ENCODE measurements at places on chromosomes 6 and 20.
A peak's percentile ranks its signal among the peaks of the same experiment; 100 is the strongest.

- no peak for DNase-seq
Observed at GRCh38 chr6:156807028-156807427, 29.9 kb downstream of the ARID1B start.

DNA sequence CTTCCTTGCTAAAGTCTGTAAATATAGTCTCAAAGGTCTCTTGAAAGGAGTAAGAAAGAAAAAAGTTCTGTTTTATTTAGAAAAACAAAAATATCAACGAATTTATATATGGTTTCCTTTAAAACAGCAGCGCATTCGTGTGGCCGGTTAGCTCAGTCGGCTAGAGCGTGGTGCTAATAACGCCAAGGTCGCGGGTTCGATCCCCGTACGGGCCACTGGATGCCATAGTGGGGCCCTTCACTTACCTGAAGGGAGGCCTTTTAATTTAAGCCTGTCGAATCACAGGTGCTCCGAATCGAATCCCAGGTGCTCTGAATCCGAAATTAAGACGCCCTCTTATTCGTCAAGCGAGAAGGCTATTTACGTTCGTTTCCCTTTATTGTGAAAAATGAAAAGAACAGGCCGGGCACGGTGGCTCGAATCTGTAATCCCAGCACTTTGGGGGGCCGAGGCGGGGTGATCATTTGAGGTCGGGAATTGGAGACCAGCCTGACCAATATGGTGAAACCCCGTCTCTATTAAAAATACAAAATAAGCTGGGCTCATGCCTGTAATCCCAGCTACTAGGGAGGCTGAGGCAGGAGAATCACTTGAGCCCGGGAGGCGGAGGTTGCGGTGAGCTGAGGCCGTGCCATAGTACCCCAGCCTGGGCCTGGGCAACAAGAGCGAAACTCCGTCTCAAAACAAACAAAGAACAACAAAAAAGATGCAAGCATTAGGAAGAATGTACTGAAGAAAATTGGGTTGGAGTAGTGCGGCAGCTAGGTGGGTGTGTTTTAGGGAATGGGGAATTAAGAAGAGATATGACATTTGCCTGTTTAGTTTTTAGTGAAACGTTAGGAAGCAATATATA is 195.8 kb upstream of the ZNF184 start:
- peak; percentile 42 for DNase-seq

- no peak for DNase-seq
Observed at GRCh38 chr6:138310821-138311220, 66.9 kb upstream of the SMIM28 start.

GRCh38 chr20:22303523-22303922 is 280.8 kb downstream of the FOXA2 start:
- no peak for DNase-seq

GRCh38 chr6:47319382-47319781 is 9.7 kb upstream of the TNFRSF21 start:
- no peak for DNase-seq

GRCh38 chr6:70180183-70180900 is 122.5 kb downstream of the COL9A1 start:
- DNase-seq: no peak

- DNase-seq: no peak
Observed at GRCh38 chr20:32010101-32010500, at the start of gene CCM2L. Gene CCM2L (plus strand): TSS chr20:32010438. CDS start chr20:32010455, 17 bp downstream.

Measured in stimulated activated CD4-positive, alpha-beta T cell treated with anti-CD3 and anti-CD28 coated beads, Interleukin-15, amount 100 ng/mL, for 1 hour (primary cell).